Mononuclear cell (primary cell): ENCODE measurements at places on chromosomes 2 and 18. TPM values are rescaled to one million over a fixed set of nuclear protein-coding genes. Genes with fewer than 3 reads are reported as not detected.

Gene EPB41L3
- 24.9 TPM for total RNA-seq

Gene EML6
- 0.73 TPM for total RNA-seq

Gene IL37
- total RNA-seq: not detected

Gene DUSP19
- total RNA-seq: 0.42 TPM

Gene ARHGEF4
- total RNA-seq: 1.5 TPM

Gene MDH1B
- not detected for total RNA-seq

Gene NT5DC4
- total RNA-seq: not detected

Gene HOXD12
- total RNA-seq: not detected

Gene CACNB4
- 0.84 TPM for total RNA-seq

Gene ASXL3
- under 0.01 TPM for total RNA-seq

Gene CAPN14
- 0.21 TPM for total RNA-seq

Gene ALKAL2
- not detected for total RNA-seq

Gene ZBTB14
- 28.7 TPM for total RNA-seq

Gene NTSR2
- not detected for total RNA-seq

Gene CXCR1
- 0.10 TPM for total RNA-seq

Gene OTOF
- 0.10 TPM for total RNA-seq

Gene CNDP1
- not detected for total RNA-seq

Gene EN1
- total RNA-seq: not detected

Gene TUBA4A
- 108 TPM for total RNA-seq

Gene CD28
- total RNA-seq: 85.3 TPM

Gene LIPG
- total RNA-seq: not detected

Gene LCT
- 0.10 TPM for total RNA-seq

Gene C1GALT1C1L
- not detected for total RNA-seq

Gene ARHGAP15
- total RNA-seq: 334 TPM

Gene CRYBA2
- not detected for total RNA-seq

Gene CHRND
- not detected for total RNA-seq

Gene SERPINB13
- not detected for total RNA-seq

Gene STARD6
- total RNA-seq: not detected

Gene SP140L
- total RNA-seq: 53.8 TPM

Gene IL36RN
- not detected for total RNA-seq

Gene HMSD
- total RNA-seq: not detected

Gene ATOH8
- total RNA-seq: 1.3 TPM
